ENCODE measurements at places on chromosomes 2 and 18.

GRCh38 chr2:222319586-222320435 is 21.0 kb upstream of the PAX3 start:
- peak; percentile 80 for DNase-seq

GRCh38 chr2:204370172-204370718 is 175.0 kb upstream of the PARD3B start:
- no peak for DNase-seq

DNA sequence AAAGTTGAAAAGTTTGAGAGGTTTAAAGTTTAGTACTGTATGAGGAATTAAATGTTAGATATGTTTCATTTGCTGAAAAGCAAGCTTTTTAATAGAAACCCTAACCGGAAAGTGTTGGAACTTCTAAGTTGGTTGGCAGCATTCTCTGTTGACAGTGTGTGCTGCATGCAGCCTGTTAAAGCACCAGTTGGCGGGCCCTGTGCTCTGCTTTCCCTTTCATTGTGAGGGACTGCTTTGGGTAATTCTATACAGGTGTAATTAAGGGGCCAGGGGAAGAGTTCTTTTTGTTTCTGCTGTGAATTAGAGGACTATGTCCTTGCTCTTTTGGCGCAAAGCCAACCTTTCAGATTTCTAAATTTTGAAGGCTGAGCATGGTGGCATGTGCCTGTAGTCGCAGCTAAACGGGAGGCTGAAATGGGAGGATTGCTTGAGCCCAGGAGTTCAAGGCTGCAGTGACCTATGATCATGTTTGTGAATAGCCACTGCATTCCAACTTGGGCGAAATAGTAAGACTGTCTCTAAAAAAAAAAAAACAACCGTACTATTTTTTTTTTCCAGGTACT is 20.1 kb downstream of the PLEKHB2 start:
- no peak for DNase-seq

GRCh38 chr2:64202206-64202845 is 58.1 kb upstream of the PELI1 start:
- peak; percentile 62 for DNase-seq

DNA sequence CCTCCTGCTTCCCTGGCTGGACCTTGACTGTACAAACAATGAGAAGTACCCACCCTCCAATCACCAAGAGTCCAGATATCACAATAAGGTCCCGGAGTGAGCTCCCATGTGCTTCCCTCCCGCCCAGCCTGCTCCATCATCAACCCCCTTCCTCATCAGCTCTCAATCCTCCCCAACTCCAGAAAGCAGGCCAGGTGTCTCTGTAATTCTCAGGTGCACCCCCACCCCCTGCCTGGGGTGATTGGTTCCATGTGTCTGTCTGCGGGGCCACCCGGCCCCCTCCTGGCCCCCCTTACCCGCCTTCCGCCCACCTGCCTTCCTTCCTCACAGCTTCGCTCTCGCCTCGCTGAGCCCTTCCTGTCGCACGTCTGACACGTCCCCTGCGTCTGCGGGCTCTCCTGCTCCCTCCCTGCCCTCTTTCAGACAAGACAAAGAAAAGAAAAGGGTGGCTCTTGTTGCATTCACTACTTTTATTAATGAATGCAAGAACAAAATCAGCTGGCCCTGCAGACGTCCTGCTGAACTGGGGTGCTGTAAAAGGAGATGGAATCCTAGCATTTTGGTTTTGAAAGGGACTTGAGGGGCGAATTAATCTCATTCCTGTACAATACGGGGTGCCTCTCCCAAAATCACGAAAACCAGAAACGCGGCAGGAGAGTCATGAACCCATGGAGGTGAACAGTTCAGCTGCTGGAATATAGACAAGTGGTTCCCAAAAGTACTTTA is 26.5 kb upstream of the IGFBP2 start:
- peak; percentile 15 for DNase-seq

DNA sequence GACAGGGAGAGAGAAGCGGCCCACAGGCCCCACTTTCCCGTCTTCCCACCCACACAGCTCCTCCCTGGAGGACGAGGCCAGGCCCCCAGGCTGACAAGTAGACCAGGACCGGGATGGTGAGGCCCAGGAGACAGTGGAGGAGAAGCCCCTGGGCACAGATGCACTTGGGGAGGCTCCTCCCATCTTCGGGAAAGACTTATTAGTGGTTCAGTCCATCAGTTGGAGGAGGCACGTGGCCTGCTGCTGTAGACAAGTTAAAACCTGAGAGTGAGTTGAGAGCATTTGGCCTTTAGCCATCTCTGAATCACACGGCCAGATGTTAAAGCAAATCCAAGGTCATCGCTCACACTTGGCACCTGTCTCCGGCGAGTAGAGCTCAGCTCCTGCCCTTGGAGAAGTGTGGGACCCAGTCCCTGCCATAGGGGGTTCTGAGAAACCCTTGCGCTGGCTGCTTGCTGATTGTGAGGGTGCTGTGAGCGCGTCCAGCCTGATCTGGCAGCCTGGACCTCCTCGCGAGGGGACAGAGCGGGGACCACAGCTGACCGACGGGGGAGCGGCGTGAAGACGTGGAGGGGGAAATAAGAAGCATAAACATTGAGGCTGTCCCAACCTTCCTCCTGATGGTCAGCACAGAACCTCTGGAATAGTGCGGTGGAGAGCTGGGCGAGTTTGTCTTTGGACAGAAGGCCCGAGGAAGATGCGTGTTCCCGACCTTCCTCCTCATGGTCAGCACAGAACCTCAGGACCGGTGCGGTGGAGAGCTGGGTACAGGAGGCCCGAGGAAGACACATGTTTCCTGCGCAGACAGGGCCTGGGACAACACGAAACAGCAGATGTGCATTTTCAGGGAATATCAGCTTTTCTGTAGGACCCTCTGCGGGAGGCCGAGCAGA is 24.7 kb upstream of the ALLC start:
- peak; percentile 15 for DNase-seq

- no peak for DNase-seq
Measured at GRCh38 chr18:76433788-76434187, 61.3 kb downstream of the ZNF516 start.

DNA sequence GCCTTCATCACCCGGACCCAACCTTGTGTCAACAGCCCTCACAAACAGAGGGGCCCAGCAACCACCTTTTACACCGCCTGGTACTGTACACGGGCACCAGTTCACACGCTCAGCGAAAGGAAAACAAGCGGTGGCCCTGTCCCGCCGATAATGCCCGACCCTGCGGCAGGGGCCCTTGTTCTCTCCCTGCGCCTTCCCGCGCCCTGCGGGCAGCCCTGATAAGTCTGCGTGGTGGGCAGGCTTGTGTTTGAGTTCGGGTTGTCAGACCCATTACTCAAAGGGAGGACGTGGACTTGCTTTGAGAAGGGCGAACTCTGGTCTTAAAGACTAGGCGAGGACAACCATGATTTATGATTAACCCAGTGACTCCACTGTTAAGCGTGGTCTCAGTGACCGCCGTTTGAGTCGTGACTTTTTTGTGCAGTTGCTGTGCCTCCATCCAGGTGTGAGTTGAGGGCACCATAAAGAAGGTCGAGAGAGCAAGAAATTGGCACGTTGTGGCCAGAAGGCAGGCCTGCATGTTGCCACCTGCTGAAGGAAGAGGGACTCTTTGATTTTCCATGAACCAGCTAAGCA is 167.4 kb upstream of the GATA6 start:
- DNase-seq: no peak

DNA sequence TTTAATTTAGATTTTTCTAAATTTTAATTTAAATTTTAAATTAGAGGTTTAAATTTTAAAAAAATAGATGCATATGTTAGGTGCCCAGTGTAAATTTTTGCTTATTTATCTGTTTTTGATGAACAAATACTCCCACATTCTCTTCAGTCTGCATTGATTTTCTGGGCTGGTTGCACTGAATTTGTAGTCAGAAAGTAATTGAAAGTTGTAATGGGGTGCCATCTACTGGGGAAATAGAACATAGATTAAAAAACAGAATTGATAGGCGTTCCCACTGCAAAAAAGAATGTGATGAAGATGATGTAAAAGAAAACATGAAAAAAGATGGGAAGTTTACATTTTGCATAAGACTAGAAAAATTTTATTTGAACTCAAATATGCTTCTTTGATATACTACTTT is 51.7 kb upstream of the CCDC85A start:
- DNase-seq: peak; percentile 73

GRCh38 chr2:24435391-24436316 is 55.4 kb upstream of the NCOA1 start:
- DNase-seq: no peak

All from DMS53 (cell line).